ENCODE measurements at places on chromosomes 5 and 9.
A peak's percentile ranks its signal among the peaks of the same experiment; 100 is the strongest.

- H3K27me3 ChIP-seq, result no peaks in the 10 kb centered on the region
- H3K4me3 ChIP-seq, result no peak overlapping the region
- H3K27ac ChIP-seq, result no peak overlapping the region
- H3K4me1 ChIP-seq, result no peaks in the 10 kb centered on the region
Measured at GRCh38 chr5:8213701-8214240, 344.8 kb downstream of the MTRR start.

GRCh38 chr5:78604689-78605285 is 43.8 kb downstream of the LHFPL2 start:
- H3K27ac ChIP-seq, result no peak overlapping the region
- H3K4me3 ChIP-seq, result no peak overlapping the region
- no peaks in the 10 kb centered on the region for H3K36me3 ChIP-seq

DNA sequence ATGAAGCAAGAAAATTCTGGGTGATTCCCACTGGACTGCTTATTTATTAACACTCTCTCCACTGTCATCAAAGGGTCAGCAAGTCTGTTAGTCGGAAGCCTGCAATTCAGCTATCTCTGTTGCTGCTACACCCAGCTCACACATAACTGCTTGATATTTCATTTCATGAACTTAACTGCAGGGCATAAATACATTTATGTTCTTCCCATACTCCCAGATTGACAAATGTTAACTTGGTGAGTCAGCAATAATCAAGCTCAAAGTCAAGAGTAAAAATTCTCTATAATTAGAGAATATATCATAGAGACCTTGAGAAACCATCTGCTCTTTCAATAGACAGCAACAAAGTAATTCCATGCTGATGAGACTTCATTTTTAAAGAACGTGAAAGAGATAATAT is 198.8 kb downstream of the ADAMTS12 start:
- no peak for DNase-seq
- H3K4me1 ChIP-seq, result no peaks in the 10 kb centered on the region
- no peak overlapping the region for H3K27ac ChIP-seq
- no peaks in the 10 kb centered on the region for H3K27me3 ChIP-seq

DNA sequence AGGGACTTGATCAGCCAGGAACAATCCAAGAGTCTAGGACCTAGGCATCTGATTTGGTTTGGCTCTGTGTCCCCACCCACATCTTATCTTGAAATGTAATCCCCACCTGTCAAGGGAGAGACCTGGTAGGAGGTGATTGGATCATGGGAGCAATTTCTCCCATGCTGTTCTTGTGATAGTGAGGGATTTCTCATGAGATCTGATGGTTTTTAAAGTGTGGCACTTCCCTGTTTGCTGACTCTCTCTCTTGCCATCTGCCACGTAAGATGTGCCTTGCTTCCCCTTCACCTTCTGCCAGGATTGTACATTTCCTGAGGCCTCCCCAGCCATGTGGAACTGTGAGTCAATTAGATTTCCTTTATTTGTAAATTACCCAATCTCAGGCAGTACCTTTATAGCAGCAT is 201.7 kb upstream of the ACTBL2 start:
- no peak overlapping the region for H3K4me3 ChIP-seq
- DNase-seq, result no peak
- H3K36me3 ChIP-seq, result no peaks in the 10 kb centered on the region
- no peaks in the 10 kb centered on the region for H3K4me1 ChIP-seq
- no peaks in the 10 kb centered on the region for H3K27me3 ChIP-seq

GRCh38 chr9:112332214-112332613 is 1.2 kb downstream of the PTBP3 start:
- no peaks in the 10 kb centered on the region for H3K27me3 ChIP-seq
- no peak for DNase-seq
- H3K36me3 ChIP-seq, result no peaks in the 10 kb centered on the region
- H3K4me3 ChIP-seq, result peak overlapping the region; percentile 87
- peaks cover 46% of the 10 kb centered on the region for H3K4me1 ChIP-seq
- peak overlapping the region; percentile 89 for H3K27ac ChIP-seq

GRCh38 chr5:171451421-171451820 is 32.0 kb downstream of the FGF18 start:
- H3K27ac ChIP-seq, result no peak overlapping the region
- H3K4me3 ChIP-seq, result no peak overlapping the region
- no peak for DNase-seq
- H3K36me3 ChIP-seq, result no peaks in the 10 kb centered on the region
- no peaks in the 10 kb centered on the region for H3K4me1 ChIP-seq

GRCh38 chr5:134595458-134595838 is 37.2 kb downstream of the SAR1B start:
- no peak overlapping the region for H3K27ac ChIP-seq
- no peaks in the 10 kb centered on the region for H3K36me3 ChIP-seq
- no peaks in the 10 kb centered on the region for H3K27me3 ChIP-seq
- DNase-seq, result no peak
- H3K4me3 ChIP-seq, result no peak overlapping the region
- no peaks in the 10 kb centered on the region for H3K4me1 ChIP-seq

DNA sequence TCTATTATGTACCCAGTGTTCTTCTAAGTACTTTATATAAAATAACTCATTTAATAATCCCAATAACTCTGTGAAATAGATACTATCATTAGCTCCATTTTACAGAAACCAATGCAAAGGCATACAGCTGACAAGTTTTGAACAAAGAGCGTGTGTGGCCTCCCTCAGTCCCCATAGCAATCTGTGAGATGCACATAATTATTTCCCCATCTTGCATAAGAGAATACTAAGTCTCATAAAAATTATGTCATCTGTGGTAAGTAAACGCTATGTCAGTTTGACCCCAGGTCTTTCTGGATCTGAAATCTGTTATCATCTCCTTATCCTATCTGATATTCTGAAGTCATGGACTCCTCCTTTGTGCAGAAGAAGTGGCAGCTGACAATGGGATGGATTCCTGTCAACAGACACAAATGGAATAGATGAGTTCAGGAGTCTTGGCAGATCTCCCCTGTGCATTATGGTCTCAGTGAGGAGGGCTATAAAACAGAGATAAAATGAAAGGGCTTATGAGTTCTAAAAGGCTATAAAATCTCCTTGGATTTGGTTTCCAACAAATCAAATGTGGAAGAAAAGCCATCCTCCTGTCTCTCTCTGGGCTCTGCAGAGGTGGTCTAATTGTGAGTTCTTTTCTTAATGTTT is 162.5 kb upstream of the TLE4 start:
- H3K27me3 ChIP-seq, result no peaks in the 10 kb centered on the region
- DNase-seq, result no peak
- H3K27ac ChIP-seq, result no peak overlapping the region

- H3K27me3 ChIP-seq, result no peaks in the 10 kb centered on the region
- no peak for DNase-seq
- no peak overlapping the region for H3K27ac ChIP-seq
- H3K36me3 ChIP-seq, result no peaks in the 10 kb centered on the region
Measured at GRCh38 chr5:8333485-8333884, 464.5 kb downstream of the MTRR start.

DNA sequence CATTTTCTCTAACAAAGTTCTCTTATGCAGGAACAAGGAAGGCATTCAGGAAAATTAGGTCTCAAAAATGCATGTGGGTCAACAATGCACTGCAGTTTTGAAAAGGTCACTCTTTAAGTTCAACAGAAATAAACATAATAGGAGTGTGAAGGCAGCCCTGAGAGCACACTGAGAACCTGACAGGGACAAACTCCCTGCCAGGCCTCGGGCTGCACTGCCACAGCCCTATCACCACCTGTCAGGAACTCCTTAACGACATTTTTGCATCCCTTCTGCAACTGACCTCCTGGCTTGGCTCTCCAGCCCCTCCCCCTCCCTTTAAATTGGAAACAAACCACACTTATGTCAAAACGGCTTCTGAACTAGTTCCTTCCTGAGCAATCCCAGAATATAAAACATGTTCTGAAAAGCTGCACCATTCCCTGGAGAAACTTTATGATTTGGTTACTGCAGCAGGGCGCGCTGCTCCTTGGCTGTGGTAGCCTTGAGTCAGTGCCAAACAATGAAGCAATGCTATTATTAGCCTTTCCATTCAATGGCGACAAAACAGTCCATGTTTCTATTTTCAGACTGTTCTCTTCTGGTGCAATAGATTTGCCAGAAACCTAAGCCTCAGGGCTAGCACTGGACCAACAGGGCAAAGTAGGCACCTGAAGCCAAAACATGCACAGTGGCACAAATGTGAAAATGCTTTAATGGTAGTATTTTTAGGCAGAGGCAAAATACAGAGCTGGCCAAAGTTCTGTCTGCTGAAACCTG is 160.1 kb upstream of the ZNF608 start:
- H3K36me3 ChIP-seq, result no peaks in the 10 kb centered on the region
- H3K27ac ChIP-seq, result peak overlapping the region; percentile 61
- H3K27me3 ChIP-seq, result no peaks in the 10 kb centered on the region
- H3K4me3 ChIP-seq, result no peak overlapping the region
- DNase-seq, result no peak
- peaks cover 62% of the 10 kb centered on the region for H3K4me1 ChIP-seq

- no peak overlapping the region for H3K27ac ChIP-seq
- no peaks in the 10 kb centered on the region for H3K36me3 ChIP-seq
- no peak for DNase-seq
- H3K27me3 ChIP-seq, result no peaks in the 10 kb centered on the region
- peaks cover 10% of the 10 kb centered on the region for H3K4me1 ChIP-seq
Measured at GRCh38 chr5:166358127-166358830, 1933.2 kb upstream of the WWC1 start.

- H3K4me3 ChIP-seq, result no peak overlapping the region
- no peaks in the 10 kb centered on the region for H3K36me3 ChIP-seq
- no peak for DNase-seq
Measured at GRCh38 chr5:9739135-9739534, 109.0 kb upstream of the TAS2R1 start.

DNA sequence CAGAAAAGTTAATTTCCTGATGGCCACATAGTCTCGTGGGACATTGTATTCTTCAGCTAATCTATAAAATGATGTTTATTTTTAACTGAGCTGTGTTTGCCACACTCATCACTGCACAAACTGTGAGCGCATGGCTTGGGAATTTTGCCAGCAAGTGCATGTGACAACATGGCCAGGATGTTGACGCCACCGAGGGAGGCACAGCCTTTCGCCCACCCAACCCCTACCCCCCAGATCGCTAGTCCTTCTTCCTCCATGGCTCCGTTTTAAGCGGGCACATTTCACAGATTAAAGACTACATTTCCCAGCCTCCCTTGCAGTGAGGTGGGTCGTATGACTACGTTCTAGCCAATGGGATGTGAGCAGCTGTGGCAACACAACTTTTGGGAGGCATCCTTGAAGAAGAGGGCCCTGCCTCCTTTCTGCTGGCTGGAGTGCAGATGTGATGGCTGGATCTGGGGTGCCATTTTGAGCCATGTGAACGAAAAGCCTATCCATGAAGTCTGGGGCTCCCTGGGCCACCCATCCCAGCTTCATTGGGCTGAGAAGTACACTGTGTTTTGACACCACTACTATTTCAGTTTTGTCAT is 7.9 kb downstream of the NRARP start:
- H3K27me3 ChIP-seq, result no peaks in the 10 kb centered on the region
- H3K36me3 ChIP-seq, result no peaks in the 10 kb centered on the region
- no peak overlapping the region for H3K4me3 ChIP-seq
- no peaks in the 10 kb centered on the region for H3K4me1 ChIP-seq
- no peak overlapping the region for H3K27ac ChIP-seq

- DNase-seq, result no peak
- H3K4me3 ChIP-seq, result no peak overlapping the region
- no peak overlapping the region for H3K27ac ChIP-seq
- no peaks in the 10 kb centered on the region for H3K27me3 ChIP-seq
- no peaks in the 10 kb centered on the region for H3K36me3 ChIP-seq
Measured at GRCh38 chr5:147504011-147504410, 5.9 kb downstream of the DPYSL3 start.

All from DND-41 (cell line).